ENCODE measurements at places on chromosomes 2 and 18.

GRCh38 chr2:85549826-85550225 lies 10.9 kb downstream of the MAT2A start:
- H3K36me3 ChIP-seq = peaks cover 79% of the 10 kb centered on the region
- no peak overlapping the region for H3K4me3 ChIP-seq
- no peak overlapping the region for H3K27ac ChIP-seq
- H3K27me3 ChIP-seq = no peaks in the 10 kb centered on the region
- H3K4me1 ChIP-seq = no peaks in the 10 kb centered on the region
- DNase-seq = no peak

DNA sequence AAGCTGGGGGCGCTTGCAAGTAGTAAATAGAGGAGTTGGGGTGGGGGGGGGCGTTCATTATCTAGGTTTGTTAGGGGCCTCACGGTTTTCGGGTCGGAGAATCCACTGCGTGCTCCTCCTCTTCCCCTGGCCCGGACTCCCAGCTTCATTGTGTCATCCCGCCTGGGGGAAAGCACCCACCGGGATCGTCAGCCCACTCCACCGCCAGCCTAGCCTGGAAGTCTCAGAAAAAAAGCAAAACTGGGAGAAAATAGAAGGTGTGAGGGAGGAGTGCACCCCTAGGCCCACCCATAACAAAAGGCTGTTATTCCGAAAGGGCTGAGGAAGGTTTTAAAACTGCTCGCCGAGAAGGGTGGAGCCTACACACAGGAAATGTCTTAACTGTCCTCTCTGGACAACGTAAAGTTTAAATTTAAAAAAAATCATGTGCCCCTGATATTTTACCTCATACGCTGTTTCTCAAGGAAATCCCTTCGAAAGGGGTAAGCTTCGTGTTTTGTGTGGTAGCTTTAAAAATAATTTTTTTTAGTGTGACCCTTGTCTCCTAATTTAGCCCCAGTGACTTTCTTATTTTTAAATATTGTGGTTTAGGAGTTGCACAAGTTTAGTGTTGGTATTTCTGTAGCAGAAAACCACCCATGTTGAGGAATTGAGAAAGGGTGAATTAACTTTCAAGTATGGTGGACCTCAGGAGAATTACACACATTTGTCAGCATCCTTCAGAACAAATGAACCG lies 104.2 kb downstream of the SPTBN1 start:
- no peaks in the 10 kb centered on the region for H3K36me3 ChIP-seq
- H3K4me1 ChIP-seq = peaks cover 60% of the 10 kb centered on the region
- H3K27me3 ChIP-seq = no peaks in the 10 kb centered on the region
- peak; percentile 74 for DNase-seq

DNA sequence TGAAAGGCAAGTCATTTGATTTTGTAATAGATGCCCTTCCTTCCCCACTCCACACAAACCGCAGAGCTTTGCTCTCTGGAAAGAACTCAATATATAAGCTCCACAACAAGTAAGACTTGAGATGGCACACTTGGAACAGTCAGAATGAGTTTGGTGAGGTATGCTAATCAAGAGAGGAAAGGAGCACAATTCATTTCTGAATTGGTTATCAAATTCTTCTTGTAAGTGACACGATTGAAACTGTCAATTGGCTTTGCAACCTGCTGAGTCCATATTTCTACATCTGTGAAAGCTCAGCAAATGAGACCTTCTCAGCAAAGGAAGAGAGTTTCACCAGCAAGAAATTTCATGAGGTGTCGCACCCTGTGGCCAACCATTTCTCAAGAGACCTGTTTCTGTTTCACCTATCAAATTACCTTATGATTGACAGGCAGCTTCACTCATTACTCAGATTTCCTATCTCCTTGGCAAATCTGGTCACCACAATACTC lies 19.1 kb downstream of the CTLA4 start:
- H3K4me3 ChIP-seq = no peak overlapping the region
- no peak overlapping the region for H3K27ac ChIP-seq
- H3K36me3 ChIP-seq = no peaks in the 10 kb centered on the region
- no peak for DNase-seq
- H3K4me1 ChIP-seq = no peaks in the 10 kb centered on the region
- H3K27me3 ChIP-seq = no peaks in the 10 kb centered on the region

DNA sequence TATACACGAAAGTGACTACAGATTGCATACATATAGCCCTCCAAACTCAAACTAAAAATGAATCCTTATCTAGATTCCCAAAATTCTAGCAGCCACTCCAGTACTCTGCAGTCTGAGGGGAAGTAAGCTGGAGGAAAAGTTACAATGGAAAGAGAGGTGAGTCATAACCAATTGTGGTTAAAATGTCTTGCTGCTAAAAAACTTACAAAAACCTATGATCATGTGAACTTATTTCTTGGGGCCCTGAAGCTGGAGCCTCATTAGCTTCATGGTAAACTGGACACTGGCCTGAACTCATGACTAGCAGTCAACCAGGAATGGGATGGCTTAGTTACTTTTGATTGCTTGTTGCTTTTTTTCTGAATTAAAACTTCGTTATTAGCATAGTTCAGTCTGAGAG lies 175.9 kb downstream of the SLC4A3 start:
- no peaks in the 10 kb centered on the region for H3K27me3 ChIP-seq
- no peaks in the 10 kb centered on the region for H3K4me1 ChIP-seq
- H3K27ac ChIP-seq = no peak overlapping the region
- no peak for DNase-seq
- no peaks in the 10 kb centered on the region for H3K36me3 ChIP-seq

- H3K27ac ChIP-seq = no peak overlapping the region
- H3K4me1 ChIP-seq = peaks cover 4% of the 10 kb centered on the region
- no peaks in the 10 kb centered on the region for H3K36me3 ChIP-seq
- H3K4me3 ChIP-seq = no peak overlapping the region
- H3K27me3 ChIP-seq = peaks cover 14% of the 10 kb centered on the region
Measured at GRCh38 chr2:153870308-153870707, 1.4 kb upstream of the GALNT13 start.

DNA sequence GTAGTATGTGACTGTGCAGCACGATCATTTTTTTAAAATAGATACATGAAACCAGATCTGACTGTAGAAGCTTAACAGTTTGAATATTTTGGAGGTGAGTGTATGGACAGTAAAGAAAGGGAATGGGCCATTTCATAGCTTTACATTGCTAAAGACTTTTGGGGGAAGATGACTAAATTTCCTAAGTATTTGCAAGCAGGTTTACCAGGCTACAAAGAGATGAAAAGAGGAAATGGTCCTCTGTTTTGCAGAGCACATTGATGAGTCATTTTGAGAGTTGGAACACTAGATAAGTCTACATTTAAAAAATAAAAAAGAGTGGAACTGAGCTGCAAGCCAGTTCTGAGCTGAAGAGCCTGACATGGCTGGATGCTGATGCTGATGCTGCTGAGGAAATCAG lies 115.7 kb upstream of the LRATD1 start:
- H3K27me3 ChIP-seq = no peaks in the 10 kb centered on the region
- no peaks in the 10 kb centered on the region for H3K4me1 ChIP-seq
- H3K4me3 ChIP-seq = no peak overlapping the region
- no peaks in the 10 kb centered on the region for H3K36me3 ChIP-seq
- no peak for DNase-seq
- H3K27ac ChIP-seq = no peak overlapping the region

- peak; percentile 67 for DNase-seq
- peaks cover 20% of the 10 kb centered on the region for H3K4me1 ChIP-seq
- no peaks in the 10 kb centered on the region for H3K36me3 ChIP-seq
Measured at GRCh38 chr2:173354582-173355131, at the start of gene CDCA7. TSS of gene CDCA7 (plus strand) at chr2:173354872. CDS start at chr2:173354964, 92 bp downstream.

DNA sequence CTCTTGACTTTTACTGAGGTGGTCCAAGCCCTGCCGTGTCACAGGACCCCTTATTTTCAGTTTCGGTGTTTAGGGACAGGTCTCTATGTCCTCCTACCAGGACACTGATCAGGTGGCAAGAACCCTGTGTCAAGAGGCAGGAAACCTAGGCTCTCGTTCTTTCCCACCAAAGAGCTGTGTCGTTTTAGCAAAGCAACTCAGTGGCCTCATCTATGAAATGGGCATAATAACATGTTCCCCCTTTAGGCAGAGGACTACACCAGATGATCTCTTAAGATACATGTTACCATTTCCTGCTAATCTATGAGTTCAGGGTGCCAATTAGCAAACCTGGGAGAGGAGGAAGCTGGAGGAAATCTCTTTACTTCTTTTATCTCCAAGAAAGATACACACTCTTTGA lies 1.9 kb downstream of the RAB31 start:
- H3K27ac ChIP-seq = peak overlapping the region; percentile 98
- DNase-seq = no peak
- H3K4me1 ChIP-seq = peaks cover 17% of the 10 kb centered on the region
- H3K27me3 ChIP-seq = no peaks in the 10 kb centered on the region
- H3K36me3 ChIP-seq = no peaks in the 10 kb centered on the region
- H3K4me3 ChIP-seq = peak overlapping the region; percentile 99

DNA sequence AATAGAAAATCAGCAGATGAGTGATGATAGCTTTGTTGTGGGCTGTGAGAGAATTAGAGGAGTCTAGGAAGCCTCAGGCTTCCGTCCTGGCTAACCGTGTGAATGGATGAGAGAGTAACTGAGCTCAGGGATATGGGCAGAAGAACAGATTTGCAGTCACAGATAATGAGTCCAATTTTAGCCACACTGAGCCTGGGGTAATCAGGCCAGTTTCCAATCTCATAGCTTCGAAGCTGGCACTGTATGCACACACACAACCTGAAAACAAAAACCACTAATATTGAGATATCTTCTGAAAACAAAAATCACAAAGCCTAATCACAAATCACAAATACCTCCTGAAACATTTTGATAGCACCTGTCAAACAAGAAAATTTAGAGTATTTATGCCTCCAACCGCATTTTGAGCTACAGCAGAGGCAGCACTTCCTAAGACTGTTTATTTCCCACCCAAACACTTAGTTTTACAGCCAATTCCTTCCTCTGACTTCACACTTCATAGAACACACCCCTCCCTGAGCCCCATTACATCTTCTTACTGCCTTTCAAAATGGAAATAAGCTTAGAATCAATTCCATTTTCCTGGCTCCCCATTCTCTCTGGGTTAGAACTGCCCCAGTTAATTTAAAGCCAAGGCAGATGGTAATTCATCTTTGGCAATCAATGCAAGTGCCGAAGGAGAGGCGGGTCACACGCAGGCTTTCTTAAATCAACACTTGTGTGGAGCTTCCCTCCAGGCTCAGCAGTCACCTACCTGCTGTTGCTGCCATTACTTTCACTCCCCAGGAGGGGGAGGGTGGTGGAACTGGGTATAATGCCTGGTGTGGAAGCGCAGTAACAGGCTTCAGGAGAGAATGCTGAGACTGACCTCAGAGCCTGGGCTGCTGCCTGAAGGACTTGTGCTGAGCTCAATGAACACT lies 18.9 kb downstream of the TTR start:
- H3K27ac ChIP-seq = no peak overlapping the region
- no peaks in the 10 kb centered on the region for H3K27me3 ChIP-seq
- H3K36me3 ChIP-seq = no peaks in the 10 kb centered on the region
- H3K4me1 ChIP-seq = no peaks in the 10 kb centered on the region

- H3K36me3 ChIP-seq = no peaks in the 10 kb centered on the region
- no peak for DNase-seq
- no peaks in the 10 kb centered on the region for H3K4me1 ChIP-seq
- no peak overlapping the region for H3K27ac ChIP-seq
- H3K27me3 ChIP-seq = no peaks in the 10 kb centered on the region
- H3K4me3 ChIP-seq = no peak overlapping the region
Measured at GRCh38 chr2:220628252-220628651, 943.9 kb downstream of the EPHA4 start.

GRCh38 chr2:69209482-69209881 lies 177.5 kb downstream of the GFPT1 start:
- DNase-seq = no peak
- peaks cover 52% of the 10 kb centered on the region for H3K4me1 ChIP-seq
- no peaks in the 10 kb centered on the region for H3K36me3 ChIP-seq
- no peaks in the 10 kb centered on the region for H3K27me3 ChIP-seq
- H3K4me3 ChIP-seq = no peak overlapping the region

GRCh38 chr18:27688581-27688980 lies 488.3 kb downstream of the CDH2 start:
- no peak overlapping the region for H3K27ac ChIP-seq
- DNase-seq = no peak
- no peaks in the 10 kb centered on the region for H3K4me1 ChIP-seq
- no peak overlapping the region for H3K4me3 ChIP-seq
- no peaks in the 10 kb centered on the region for H3K27me3 ChIP-seq
- no peaks in the 10 kb centered on the region for H3K36me3 ChIP-seq

- no peaks in the 10 kb centered on the region for H3K36me3 ChIP-seq
- H3K4me3 ChIP-seq = no peak overlapping the region
- no peak for DNase-seq
- H3K27ac ChIP-seq = no peak overlapping the region
- no peaks in the 10 kb centered on the region for H3K4me1 ChIP-seq
- H3K27me3 ChIP-seq = no peaks in the 10 kb centered on the region
Measured at GRCh38 chr18:75551071-75551470, 123.6 kb upstream of the SMIM21 start.

DNA sequence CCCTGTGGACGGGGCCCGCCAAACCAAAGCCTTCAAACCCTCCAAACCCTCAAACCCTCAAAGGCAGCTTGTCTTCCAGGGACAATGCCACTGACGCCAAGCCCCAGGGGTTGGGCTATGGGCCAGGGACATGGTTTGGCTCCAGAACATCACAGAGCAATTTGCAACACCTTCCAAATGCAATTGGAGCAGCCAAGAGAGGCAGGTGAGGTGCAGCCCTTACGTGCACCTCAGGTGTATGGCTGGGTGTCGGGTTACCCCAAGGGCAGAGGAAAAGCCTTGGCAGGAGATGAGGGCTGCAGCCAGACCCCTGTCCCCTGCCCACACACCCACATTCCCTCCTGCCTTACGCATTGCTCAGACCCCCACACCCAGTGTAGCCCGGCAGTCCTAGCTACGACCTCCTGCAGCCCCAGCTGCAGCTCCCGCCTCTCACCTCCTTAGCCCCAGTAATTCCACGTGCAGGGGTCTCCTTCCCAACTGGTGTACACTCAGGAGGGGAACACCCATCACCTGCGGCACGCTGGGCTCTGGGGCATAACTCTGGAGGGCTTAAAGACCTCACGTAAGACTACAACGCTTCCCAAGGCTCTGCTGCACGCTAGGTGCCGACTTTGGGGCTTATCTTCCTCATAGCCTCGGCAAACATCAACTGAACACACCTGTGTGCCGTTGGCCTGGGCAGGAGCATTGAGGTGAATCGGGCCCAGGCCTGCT lies 88.7 kb downstream of the TFCP2L1 start:
- H3K27ac ChIP-seq = peak overlapping the region; percentile 84
- no peak overlapping the region for H3K4me3 ChIP-seq
- H3K4me1 ChIP-seq = peaks cover 28% of the 10 kb centered on the region
- no peak for DNase-seq

DNA sequence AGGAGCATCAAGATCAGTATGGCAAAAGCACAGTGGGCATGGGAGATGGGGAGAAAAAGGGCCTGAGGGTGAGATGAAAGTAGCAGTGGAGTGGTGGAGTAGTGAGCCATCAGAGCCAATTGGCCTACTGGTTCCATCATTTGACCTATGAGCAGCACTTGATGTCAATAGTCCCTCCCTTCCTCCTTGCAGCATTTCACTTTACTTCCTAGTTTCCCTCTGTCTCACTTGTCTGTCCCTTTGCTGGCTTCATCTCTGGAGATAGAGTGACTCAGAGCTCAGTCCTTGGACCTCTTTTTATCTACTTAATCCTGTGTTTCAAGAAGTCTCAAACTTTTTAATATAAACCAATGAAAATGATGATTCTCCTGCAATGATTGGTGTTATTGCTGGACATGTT lies 32.1 kb downstream of the FBXO48 start:
- no peak overlapping the region for H3K4me3 ChIP-seq
- no peaks in the 10 kb centered on the region for H3K36me3 ChIP-seq
- no peak for DNase-seq
- H3K27me3 ChIP-seq = no peaks in the 10 kb centered on the region
